Nephron progenitor cell (in vitro differentiated cells): ENCODE measurements at places on chromosomes 1 and 21.

DNA sequence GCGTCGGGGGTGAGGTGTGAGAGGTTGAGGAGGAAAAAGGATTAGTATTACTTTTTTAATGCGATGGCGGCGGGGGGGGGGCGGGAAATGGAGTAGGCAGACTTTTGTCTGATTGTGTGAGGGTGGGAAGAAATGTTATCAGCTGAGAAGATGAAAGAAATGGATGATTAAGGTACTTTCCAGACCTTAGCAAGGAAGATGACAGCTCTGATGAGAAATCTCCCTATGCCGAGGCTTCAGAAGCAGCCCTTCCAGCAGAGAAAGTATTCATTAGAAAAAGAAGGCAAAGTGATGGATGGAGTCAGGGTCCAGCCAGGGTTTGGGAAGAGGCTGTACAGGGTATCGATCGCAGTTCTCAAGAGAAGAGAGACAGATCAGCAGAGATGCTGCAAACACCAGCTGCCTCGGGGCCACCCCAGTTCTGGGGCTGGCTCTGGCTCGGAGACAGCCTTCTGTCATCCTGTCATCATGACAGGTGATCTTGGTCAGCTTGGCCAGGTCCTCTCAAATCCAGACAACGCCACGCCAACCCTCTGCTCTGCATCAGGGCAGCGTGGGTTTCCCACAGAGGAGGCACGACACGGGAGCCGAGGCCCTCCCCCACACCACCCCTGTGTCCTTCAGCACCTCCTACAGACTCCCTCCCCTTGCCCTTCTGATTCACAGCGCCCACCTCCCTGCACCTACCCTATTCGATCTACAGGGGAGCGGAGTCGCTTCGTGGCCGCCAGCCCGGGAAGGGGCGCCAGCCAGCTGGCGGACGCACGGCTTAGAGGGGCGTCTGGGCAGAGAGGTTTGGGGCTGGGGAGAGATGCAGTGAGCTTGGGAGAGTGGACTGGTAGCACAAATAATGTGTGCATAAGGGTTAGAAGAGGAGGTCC lies 674 bp upstream of the ATXN7L2 start:
- peaks cover 38% of the 10 kb centered on the region for H3K4me1 ChIP-seq
- H3K36me3 ChIP-seq = peaks cover 11% of the 10 kb centered on the region
- H3K27ac ChIP-seq = no peak overlapping the region

- no peak for DNase-seq
- H3K27me3 ChIP-seq = peaks cover 10% of the 10 kb centered on the region
- H3K4me3 ChIP-seq = peak overlapping the region; percentile 81
- no peak overlapping the region for H3K27ac ChIP-seq
- peaks cover 63% of the 10 kb centered on the region for H3K4me1 ChIP-seq
- H3K36me3 ChIP-seq = no peaks in the 10 kb centered on the region
These were observed 735 bp downstream of the CROCC start for GRCh38 chr1:16922466-16922865.

DNA sequence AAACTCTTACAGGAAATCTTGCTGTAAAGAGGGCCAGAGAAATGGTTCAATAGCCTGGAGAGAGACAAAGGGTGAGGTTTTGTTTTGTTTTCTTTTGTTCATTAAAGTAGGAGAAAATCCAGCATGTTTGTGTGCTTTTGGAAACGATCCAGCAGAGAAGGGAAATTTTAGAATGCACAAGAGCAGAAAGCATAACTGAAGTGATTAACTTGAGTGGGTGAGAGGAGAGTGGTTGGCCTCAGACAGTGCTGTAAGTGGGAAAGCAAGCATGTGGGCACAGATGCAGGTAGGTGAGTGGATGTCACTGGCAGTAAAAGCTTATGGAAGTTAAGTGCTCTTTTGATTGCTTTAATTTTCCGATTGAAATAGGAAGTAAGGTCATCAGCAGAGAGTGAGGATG lies 50.2 kb downstream of the EEIG2 start:
- no peak overlapping the region for H3K4me3 ChIP-seq
- no peaks in the 10 kb centered on the region for H3K27me3 ChIP-seq
- DNase-seq = no peak

- H3K27me3 ChIP-seq = peaks cover 7% of the 10 kb centered on the region
- peaks cover 54% of the 10 kb centered on the region for H3K4me1 ChIP-seq
- peak overlapping the region; percentile 66 for H3K4me3 ChIP-seq
- peak overlapping the region; percentile 96 for H3K27ac ChIP-seq
- no peak for DNase-seq
These were observed 15.3 kb downstream of the CFAP74 start for GRCh38 chr1:1988061-1988945.

DNA sequence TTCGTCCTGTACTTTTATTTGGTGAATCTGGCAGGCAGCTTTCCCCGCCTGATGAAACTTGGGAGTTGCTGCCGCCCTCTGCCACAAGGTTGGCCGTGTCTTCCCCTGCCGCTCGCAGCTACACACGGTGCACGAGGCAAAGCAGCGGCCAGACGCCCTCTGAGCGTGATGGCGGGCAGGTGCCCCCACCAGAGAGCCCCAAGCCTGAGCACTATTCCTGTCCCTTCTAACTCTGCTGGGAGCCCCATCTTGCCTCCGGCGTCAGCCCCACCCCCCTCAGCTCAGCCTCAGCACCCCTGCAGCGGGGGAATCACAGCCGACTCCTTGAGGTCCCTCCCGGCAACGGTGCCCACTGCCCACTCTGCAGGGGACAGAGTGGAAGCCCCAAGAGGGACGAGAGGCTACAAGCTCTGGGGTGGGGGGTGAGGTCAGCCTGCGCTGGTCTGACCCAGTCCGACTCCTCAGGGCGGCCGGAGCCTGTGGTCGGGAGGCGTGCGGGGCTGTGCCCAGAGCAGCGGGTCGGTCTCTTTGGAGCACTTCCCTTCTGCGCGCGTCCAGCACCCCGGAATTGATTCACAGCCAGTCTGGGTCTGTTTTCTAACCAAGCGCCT lies 41.3 kb downstream of the RIPK4 start:
- H3K4me3 ChIP-seq = peak overlapping the region; percentile 59
- H3K27me3 ChIP-seq = peaks cover 69% of the 10 kb centered on the region
- peaks cover 24% of the 10 kb centered on the region for H3K4me1 ChIP-seq
- no peak overlapping the region for H3K27ac ChIP-seq
- peak; percentile 43 for DNase-seq

DNA sequence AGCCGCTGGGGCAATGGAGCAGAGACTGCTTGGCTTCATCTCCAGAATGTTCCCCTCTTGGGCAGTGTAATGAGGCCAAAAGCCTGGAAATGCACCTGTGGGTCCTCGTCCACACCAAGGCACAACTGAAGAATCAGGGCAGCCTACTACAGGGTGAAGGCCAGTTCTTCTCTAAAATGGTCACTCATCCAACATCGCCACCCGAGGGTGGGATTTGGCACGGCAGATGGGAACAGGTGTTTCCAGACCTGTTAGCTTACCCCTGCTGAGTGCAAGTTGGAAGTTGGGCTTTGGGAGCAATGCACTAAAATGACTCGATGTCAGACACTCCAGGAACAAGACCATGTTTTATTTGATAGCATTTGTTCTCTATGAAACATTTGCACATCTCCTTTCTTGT lies 543.7 kb downstream of the NPHP4 start:
- DNase-seq = no peak
- H3K27ac ChIP-seq = no peak overlapping the region
- peaks cover 30% of the 10 kb centered on the region for H3K4me1 ChIP-seq
- H3K27me3 ChIP-seq = peaks cover 4% of the 10 kb centered on the region
- no peaks in the 10 kb centered on the region for H3K36me3 ChIP-seq

GRCh38 chr1:180166436-180166800 lies 11.7 kb downstream of the QSOX1 start:
- H3K36me3 ChIP-seq = peaks cover 9% of the 10 kb centered on the region
- peak overlapping the region; percentile 57 for H3K27ac ChIP-seq
- peaks cover 12% of the 10 kb centered on the region for H3K4me1 ChIP-seq

GRCh38 chr21:39107739-39108138 lies 75.5 kb downstream of the PSMG1 start:
- H3K27ac ChIP-seq = no peak overlapping the region
- H3K36me3 ChIP-seq = peaks cover 7% of the 10 kb centered on the region
- no peak overlapping the region for H3K4me3 ChIP-seq
- peaks cover 29% of the 10 kb centered on the region for H3K4me1 ChIP-seq
- H3K27me3 ChIP-seq = peaks cover 6% of the 10 kb centered on the region
- DNase-seq = no peak

- no peaks in the 10 kb centered on the region for H3K36me3 ChIP-seq
- H3K4me1 ChIP-seq = no peaks in the 10 kb centered on the region
- H3K27ac ChIP-seq = no peak overlapping the region
- no peak overlapping the region for H3K4me3 ChIP-seq
- H3K27me3 ChIP-seq = peaks cover 3% of the 10 kb centered on the region
- no peak for DNase-seq
These were observed 173.3 kb downstream of the FASLG start for GRCh38 chr1:172832006-172832725.

DNA sequence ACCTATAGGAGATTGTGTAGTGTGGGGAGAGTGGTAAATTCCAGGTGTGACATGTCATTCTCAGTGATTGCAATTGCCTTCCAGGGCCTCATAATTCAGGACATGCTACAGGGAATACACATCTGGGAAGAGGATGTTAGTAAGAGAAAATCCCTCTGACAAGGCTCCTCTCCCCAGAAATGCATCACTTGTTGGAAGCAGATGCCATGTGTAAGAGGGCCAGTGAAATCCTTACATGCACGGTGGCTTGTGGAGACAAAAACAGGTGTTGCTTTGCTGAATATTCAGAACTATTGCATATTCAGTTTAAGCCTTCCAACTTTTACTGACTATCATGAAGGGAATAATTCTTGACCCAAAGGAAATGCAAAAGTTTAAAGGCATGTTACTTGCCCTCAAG lies 503.4 kb downstream of the NEGR1 start:
- H3K4me1 ChIP-seq = no peaks in the 10 kb centered on the region
- no peak for DNase-seq
- H3K27me3 ChIP-seq = no peaks in the 10 kb centered on the region
- H3K4me3 ChIP-seq = no peak overlapping the region
- H3K27ac ChIP-seq = no peak overlapping the region

- DNase-seq = no peak
- H3K27ac ChIP-seq = no peak overlapping the region
- no peak overlapping the region for H3K4me3 ChIP-seq
- no peaks in the 10 kb centered on the region for H3K36me3 ChIP-seq
These were observed 12.2 kb upstream of the S100A7A start for GRCh38 chr1:153404086-153404635.

DNA sequence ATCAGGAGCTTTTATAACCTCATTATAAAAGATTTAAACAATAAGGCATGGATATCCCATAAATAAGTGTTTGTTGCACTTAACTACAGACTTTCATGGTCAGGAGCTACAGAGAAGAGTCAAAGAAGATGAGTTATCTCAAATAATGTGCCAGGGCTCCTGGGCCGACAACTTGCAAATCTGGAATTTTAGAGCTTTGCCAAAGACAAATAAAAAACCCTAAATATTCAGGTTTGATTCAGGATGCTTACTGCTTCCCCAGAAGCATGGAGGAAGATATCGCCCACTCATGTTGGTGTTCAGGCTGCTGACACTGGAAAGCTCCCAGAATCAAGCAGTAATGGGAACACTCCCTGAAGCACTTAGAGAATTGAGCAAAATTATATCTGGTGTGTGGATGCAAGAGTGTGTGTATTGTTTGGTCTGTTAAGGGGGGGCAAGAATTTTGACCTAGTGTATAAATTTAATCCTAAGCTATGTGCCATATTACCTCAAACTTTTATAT lies 176.9 kb upstream of the ESRRG start:
- DNase-seq = no peak
- peaks cover 3% of the 10 kb centered on the region for H3K27me3 ChIP-seq
- H3K27ac ChIP-seq = no peak overlapping the region
- peaks cover 23% of the 10 kb centered on the region for H3K4me1 ChIP-seq
- H3K36me3 ChIP-seq = no peaks in the 10 kb centered on the region

GRCh38 chr1:65503427-65503826 lies 83.0 kb downstream of the LEPR start:
- H3K36me3 ChIP-seq = no peaks in the 10 kb centered on the region
- no peak overlapping the region for H3K27ac ChIP-seq
- H3K4me1 ChIP-seq = no peaks in the 10 kb centered on the region
- H3K4me3 ChIP-seq = no peak overlapping the region
